GM12864 (cell line): ENCODE measurements at places on chromosomes 11 and 22.

- DNase-seq, result no peak
Observed at GRCh38 chr22:29116397-29117123, 43.7 kb downstream of the KREMEN1 start.

DNA sequence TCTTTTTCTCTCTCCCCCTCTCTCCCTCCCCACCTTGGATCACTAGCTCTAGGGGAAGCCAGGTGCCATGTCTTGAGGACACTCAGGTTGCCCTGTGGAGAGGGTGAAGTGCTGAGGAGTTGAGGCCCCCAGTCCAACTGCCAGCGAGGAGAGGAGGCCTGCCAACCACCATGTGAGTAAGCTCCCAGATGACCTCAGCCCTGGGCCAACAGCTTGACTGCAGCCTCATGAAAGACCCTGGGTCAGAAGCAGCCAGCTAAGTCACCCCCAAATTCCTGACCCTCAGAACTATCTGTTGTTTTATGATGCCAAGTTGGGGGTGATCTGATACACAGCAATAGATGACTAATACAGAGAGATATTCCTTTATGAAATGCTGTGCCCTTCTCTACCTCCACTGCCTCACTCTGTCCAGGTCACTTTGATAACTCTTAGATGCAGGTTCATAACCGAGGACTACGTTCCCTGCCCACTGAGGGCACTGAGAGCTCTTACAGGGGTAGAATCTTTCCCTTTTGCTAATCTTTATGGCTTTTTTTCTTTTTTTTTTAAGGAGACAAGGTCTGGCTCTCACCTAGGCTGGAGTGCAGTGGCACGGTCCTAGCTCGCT, 8.0 kb downstream of the ARFGAP3 start:
- DNase-seq, result no peak

DNA sequence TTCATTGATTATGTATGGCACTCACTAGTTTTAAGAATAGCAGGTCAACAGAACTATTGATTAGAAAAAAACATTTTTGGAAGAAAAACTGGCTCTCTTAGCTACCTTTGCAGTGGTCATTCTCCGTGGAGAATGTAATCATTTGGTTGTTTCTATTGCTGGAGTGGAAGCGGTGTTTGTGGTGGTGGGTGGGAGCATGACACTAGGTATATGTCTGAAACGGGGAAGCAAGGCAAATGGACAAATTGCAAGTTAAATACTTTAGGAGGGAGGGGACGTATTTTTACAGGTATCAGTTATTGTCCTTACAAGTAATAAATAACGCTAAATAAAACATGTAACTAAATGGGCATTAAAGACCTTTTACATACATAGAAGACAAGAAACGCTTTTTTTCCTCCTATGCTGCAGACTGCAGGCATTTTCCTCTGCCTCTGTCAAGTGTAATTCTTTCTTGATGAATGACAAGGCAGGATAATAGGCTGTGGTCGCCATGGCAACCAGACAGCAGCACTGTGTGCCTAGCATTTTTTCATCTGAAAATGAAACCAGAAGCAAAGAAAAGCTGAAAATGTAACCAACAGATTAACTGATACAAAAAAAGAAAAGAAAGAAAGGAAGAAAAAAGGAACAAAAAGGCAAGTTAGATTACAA, 46.2 kb downstream of the BLID start:
- DNase-seq, result no peak

GRCh38 chr11:87972133-87972532, 203.1 kb downstream of the RAB38 start:
- no peak for DNase-seq

DNA sequence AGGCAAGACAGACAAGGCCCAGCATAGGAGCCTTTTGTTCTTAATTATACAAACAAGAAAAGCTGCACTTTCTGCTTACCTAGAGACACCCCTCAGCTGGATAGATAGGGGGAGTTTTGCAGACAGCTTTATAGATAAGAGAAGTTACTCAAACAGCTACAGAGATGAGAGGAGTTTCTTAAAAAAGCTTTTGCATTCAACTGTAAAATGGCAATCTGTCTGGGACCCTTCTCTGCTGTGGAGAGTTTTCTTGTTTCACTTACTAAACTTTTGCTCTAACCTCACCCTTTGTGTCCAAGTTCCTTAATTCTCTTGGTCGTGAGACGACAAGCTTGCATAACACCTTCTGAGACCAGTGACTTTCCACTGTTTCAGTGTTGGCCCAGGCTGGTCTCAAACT, 103.8 kb upstream of the CHORDC1 start:
- DNase-seq, result no peak

GRCh38 chr11:18540207-18541009, 13.7 kb upstream of the TSG101 start:
- no peak for DNase-seq

DNA sequence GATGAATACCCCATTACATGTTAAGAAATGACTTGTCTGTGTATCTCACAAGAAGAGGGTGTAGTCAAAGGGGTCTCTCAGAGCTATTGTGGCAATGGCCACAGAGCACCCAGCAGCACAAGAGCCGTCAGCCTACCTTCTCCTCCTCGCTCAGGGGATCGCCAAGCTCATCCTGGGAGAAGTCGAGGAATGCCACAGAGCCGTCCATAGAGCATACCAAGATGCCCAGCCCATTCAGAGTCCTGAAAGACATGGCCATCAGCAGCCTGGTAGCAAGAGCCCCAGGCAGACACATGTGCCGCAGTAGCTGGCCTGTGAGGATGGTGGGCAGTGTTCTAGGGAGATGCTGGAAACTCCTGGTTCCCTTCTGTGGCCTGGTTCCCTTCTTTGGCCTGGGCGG, 44.0 kb downstream of the HIRA start:
- no peak for DNase-seq

- DNase-seq, result no peak
Observed at GRCh38 chr11:20501252-20501651, 98.2 kb upstream of the SLC6A5 start.

DNA sequence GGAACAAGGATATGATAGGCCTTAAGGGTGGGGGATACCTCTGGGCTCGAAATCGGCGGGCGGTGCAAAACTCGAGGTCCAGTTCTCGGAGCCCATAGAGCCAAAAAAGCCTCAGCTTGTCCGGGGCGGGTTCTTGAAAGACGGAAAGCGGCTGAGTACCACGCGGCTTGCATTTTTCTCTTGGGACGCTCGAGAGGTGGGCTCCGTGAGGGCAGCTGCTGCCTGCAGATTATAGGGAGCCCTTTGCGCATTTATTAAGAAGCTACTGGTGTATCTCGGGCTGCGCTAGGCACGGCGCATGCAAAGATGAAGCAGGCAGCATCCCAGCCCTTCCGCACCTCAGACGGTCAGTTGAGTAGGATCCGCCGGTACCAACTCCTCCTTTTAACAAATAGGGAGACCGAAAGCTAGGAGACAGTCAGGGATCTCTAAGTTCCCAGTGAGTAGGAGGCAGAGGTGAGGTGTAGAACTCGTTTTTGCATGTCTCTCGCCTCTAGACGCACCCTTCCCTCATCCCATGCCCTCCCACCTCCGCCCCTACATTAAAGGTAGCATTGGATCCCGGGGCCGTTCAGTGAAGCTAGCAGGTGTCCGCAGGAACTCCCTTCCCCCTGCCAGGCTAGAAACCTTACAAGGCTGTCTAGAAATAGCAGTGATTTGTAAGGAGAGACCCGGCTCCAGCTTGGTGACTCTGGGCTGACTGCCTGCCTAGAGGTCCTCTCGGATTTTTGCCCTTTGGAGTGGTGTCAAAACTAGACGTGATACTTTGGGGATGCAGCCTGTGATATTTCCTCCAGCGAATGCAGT, 768 bp downstream of the LDHA start:
- DNase-seq, result no peak

- no peak for DNase-seq
Observed at GRCh38 chr11:95081412-95081811, 8.2 kb upstream of the ENDOD1 start.

GRCh38 chr11:443542-444199, 1.9 kb upstream of the ANO9 start:
- no peak for DNase-seq

GRCh38 chr11:124586238-124586860, 16.6 kb downstream of the OR8A1 start:
- DNase-seq, result no peak

DNA sequence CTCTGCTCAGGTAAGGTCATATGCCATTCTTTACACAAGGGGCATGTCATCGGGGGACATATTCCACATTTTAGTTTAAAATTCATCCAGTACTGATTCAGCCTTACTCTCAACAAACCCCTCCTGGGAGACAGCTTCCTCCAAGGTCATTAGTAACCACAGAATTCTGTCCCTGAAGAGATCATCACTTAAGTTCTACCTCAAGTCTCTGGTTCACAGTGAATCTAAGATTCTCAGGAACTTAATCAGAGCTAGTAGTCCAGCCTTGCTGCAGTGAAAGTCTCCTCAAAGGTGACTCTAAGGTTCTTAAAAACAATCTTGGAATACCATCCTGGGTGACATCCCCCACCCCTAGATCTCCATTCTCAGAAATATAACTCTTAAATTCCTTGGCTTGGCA, 18.9 kb upstream of the GDPD4 start:
- DNase-seq, result no peak

DNA sequence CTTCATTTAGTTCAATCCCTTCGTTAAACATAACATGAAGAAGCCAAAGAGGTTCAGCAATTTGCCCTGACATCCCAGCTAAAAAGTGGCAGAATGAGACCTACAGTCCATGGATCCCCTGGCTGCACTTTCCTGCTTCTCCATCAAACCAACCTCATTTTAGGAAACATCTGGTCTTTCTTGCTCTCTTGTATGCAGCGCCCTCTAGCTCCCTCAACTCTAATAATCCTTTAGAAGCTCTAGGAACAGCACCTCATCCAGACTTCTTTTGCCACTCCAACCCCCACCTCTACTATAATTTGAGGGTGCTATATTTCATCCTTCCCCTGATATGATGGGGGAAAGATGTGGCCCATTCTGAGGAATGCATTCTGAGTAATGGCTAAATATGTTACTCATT, 7.4 kb downstream of the CNTF start:
- no peak for DNase-seq
